Right atrium auricular region (tissue), 2 donors: ENCODE measurements at places on chromosomes 11 and 22. TPM values are rescaled to one million over a fixed set of nuclear protein-coding genes. Genes with fewer than 3 reads are reported as not detected.

DNA sequence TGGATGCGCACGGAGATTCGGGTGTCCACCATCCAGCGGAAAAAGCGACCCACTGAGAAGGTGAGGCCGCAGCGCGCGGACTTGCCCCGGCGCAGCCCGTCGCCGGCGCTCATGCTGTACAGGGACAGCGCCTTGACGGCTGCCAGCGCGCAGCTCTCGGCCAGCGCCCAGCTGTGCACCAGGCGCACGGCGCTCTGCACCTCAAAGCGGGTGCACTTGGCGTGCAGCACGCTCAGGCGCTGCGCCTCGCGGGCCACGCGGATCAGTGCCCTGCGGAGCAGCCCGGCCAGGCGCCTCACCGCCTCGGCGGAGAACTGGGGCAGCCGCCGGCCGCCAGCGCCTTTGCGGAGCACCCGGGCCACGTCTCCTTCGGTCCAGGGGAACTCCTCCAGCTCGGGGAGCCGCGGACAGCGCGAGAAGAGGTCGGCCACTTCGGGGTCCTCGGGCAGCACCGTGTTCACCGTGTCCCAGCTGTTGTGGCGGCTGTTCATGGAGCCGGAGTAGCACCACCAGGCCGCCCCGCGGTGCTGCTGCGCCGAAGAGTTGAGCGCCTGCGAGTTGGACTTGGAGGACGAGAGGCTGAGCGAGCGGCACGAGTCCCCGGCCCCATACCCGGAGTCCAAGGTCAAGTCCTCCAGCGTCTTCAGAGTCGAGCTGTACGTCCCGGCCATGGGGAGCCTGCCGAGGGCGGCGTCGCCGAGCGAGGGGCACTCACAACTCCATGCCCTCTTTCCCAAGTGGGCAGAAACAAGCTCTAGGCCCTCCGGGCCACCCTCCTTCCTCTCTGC is 703 bp downstream of the ABTB2 start:
- no peaks in the 10 kb centered on the region for H3K4me1 ChIP-seq
- H3K27ac ChIP-seq = peak overlapping the region; percentile 80
- peak overlapping the region; percentile 77 for H3K4me3 ChIP-seq
- no peaks in the 10 kb centered on the region for H3K27me3 ChIP-seq
- DNase-seq = peak; percentile 68

DNA sequence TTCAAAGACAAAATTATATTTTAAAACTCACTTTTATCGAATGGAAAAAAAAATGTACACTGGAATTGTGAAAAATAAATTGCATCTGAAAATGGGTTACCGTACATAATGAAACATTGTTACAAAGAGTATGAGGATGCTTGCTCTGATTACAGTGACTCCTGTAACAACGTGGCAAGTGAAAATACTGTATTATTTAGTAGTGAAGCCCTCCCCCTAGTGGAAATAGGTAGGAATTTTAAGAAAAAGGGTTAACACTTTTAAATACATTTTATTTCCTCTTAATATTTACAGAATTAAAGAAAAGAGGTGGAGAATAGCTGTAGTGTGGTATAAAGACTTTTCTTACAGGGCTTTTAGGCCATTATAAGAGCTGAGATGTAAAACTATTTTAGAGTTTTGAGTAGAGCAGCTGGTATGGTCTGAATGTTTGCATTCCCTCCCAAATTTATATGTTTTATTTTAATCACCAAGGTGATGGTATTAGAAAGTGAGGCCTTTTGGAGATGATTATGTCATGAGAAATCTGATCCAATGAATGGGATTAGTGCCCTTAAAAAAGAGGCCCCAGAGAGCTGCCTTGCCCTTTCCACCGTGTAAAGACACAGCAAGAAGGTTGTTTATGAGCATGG is 25.2 kb downstream of the FAM76B start:
- DNase-seq = no peak
- no peaks in the 10 kb centered on the region for H3K36me3 ChIP-seq
- H3K4me3 ChIP-seq = no peak overlapping the region
- H3K4me1 ChIP-seq = no peaks in the 10 kb centered on the region

GRCh38 chr11:118111019-118111743 is 24.4 kb upstream of the SMIM35 start:
- H3K4me1 ChIP-seq = no peaks in the 10 kb centered on the region
- no peak overlapping the region for H3K27ac ChIP-seq
- no peaks in the 10 kb centered on the region for H3K36me3 ChIP-seq
- DNase-seq = no peak
- H3K4me3 ChIP-seq = no peak overlapping the region

DNA sequence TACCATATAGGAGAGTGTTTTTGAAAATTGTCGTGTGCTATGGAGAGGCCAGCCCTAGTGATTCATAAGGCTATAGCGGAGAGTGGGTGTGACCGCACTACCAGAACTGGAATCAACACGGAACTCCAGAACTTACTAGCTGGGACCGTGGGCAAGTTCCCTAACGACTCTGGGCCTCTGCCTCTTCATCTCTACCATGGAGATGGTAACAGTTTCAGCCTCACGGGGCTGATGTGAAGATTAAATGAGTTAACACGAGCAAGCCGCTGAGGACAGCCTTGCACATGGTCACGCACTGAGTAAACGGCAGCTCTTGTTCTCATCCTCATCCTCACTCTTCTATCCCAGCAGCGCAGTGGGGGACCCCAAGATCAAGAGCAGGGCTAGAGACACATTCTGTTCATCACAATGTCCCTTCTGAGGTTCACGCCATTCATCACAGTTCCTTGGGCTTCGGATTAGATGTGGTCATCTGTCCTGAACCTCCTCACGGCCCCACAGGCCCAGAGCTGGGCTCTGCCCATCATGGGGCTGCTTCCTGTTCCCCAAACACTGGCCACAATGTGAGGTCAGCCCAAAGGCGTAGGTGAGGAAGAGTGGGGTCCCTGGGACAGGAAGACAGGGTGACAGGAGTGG is 47.2 kb upstream of the CD5 start:
- no peak overlapping the region for H3K4me3 ChIP-seq
- H3K4me1 ChIP-seq = no peaks in the 10 kb centered on the region
- DNase-seq = no peak
- no peak overlapping the region for H3K27ac ChIP-seq
- H3K36me3 ChIP-seq = no peaks in the 10 kb centered on the region

- no peaks in the 10 kb centered on the region for H3K27me3 ChIP-seq
- no peaks in the 10 kb centered on the region for H3K4me1 ChIP-seq
- DNase-seq = no peak
- H3K4me3 ChIP-seq = no peak overlapping the region
Measured at GRCh38 chr22:34102633-34103032, 182.4 kb upstream of the LARGE1 start.

- H3K27me3 ChIP-seq = peaks cover 3% of the 10 kb centered on the region
- no peak for DNase-seq
- no peaks in the 10 kb centered on the region for H3K36me3 ChIP-seq
- H3K27ac ChIP-seq = no peak within 1 kb of the TSS
- H3K4me3 ChIP-seq = peak within 1 kb of the TSS; percentile 32
Measured at GRCh38 chr22:43343262-43343669, at the start of gene SCUBE1. Gene SCUBE1 (minus strand): TSS chr22:43343372. CDS start chr22:43343261, 111 bp downstream.

DNA sequence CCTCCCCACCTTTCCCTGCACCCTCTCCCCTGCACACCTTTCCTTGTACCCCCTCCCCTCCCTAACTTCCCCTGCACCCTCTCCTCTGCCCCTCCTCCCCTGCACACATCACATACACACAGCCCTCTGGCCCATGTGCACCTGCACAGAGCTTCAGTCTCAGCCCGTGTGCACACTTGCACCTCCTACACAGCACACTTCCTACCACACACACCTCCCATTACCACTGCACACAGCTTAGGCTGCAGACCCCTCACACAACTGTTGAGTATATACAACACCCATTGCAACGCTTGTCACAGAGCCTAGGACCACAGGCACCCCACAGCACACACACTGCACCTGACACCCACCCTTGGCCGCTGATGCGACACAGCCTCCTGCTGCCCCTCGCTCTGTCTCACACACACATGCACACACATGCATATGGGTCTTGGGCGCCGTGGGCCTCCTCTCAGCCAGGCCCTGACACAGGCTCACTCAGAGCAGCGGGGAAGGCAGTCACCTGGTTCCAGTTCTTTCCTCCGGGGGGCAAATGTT is 411 bp downstream of the SIGIRR start:
- H3K36me3 ChIP-seq = no peaks in the 10 kb centered on the region
- peak overlapping the region; percentile 23 for H3K4me3 ChIP-seq
- H3K27me3 ChIP-seq = no peaks in the 10 kb centered on the region
- peak overlapping the region; percentile 26 for H3K27ac ChIP-seq
- DNase-seq = no peak

DNA sequence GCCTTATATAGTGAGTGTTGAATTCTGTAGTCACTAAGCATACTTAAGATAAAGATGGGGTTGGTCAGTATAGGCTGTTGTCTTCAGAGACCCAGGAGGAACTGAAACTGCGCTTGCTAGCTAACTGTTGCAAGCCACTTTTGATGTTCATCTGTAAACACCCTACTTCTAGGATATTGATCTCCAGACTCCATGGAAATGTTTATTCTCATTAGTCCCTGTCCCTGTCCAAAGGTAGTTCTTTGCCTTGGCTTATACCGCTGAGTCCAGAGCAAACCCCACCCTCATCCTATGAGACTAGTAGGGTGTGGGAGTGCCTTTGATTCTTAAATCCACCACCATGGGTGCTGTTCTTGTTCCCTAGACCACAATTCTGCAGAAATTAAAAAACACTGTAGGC is 36.4 kb downstream of the DEPDC5 start:
- peaks cover under 1% of the 10 kb centered on the region for H3K36me3 ChIP-seq
- no peaks in the 10 kb centered on the region for H3K27me3 ChIP-seq
- H3K4me3 ChIP-seq = no peak overlapping the region
- peaks cover 7% of the 10 kb centered on the region for H3K4me1 ChIP-seq

DNA sequence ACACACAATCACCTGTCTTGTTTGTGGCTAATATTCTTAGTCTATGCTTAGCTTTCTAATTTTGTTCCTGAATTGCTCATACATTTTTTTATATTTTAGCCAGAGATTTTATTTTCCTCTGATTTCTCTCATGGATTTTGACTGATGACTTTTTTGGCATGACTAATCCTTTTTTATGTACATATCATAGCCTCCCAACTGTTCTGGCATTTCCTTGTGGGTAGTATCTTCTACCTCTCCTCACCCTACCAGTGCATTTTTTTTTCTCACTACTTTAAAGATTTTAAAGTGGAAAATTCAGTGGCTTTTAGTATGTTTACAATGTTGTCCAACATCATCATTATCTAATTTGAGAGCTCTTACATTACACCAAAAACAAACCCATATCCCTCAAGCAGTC is 84.4 kb upstream of the TENM4 start:
- H3K4me1 ChIP-seq = no peaks in the 10 kb centered on the region
- no peak overlapping the region for H3K27ac ChIP-seq
- DNase-seq = no peak
- no peaks in the 10 kb centered on the region for H3K36me3 ChIP-seq

GRCh38 chr11:69655479-69656428 is 14.8 kb downstream of the CCND1 start:
- H3K4me3 ChIP-seq = no peak overlapping the region
- no peaks in the 10 kb centered on the region for H3K4me1 ChIP-seq
- H3K36me3 ChIP-seq = peaks cover 33% of the 10 kb centered on the region

- H3K27me3 ChIP-seq = peaks cover 33% of the 10 kb centered on the region
- H3K36me3 ChIP-seq = no peaks in the 10 kb centered on the region
- peak overlapping the region; percentile 42 for H3K4me3 ChIP-seq
- no peaks in the 10 kb centered on the region for H3K4me1 ChIP-seq
- DNase-seq = no peak
Measured at GRCh38 chr11:134276396-134277182, 410 bp downstream of the GLB1L3 start.

GRCh38 chr11:24238771-24239645 is 257.8 kb upstream of the LUZP2 start:
- H3K4me1 ChIP-seq = no peaks in the 10 kb centered on the region
- H3K27ac ChIP-seq = no peak overlapping the region
- no peaks in the 10 kb centered on the region for H3K27me3 ChIP-seq
- no peaks in the 10 kb centered on the region for H3K36me3 ChIP-seq

- no peak for DNase-seq
- no peaks in the 10 kb centered on the region for H3K4me1 ChIP-seq
- peaks cover 5% of the 10 kb centered on the region for H3K27me3 ChIP-seq
- no peaks in the 10 kb centered on the region for H3K36me3 ChIP-seq
- H3K27ac ChIP-seq = no peak overlapping the region
Measured at GRCh38 chr22:37254867-37255233, 10.8 kb upstream of the RAC2 start.

- no peaks in the 10 kb centered on the region for H3K36me3 ChIP-seq
- DNase-seq = no peak
Measured at GRCh38 chr11:80031014-80031600, 590.3 kb upstream of the TENM4 start.

- no peaks in the 10 kb centered on the region for H3K27me3 ChIP-seq
- no peak overlapping the region for H3K27ac ChIP-seq
- no peak for DNase-seq
- H3K36me3 ChIP-seq = no peaks in the 10 kb centered on the region
- no peaks in the 10 kb centered on the region for H3K4me1 ChIP-seq
Measured at GRCh38 chr11:134670247-134670782, 258.3 kb upstream of the B3GAT1 start.

GRCh38 chr11:17792161-17792560 is 57.6 kb downstream of the KCNC1 start:
- no peak overlapping the region for H3K27ac ChIP-seq
- no peaks in the 10 kb centered on the region for H3K27me3 ChIP-seq
- no peak overlapping the region for H3K4me3 ChIP-seq
- no peak for DNase-seq

GRCh38 chr11:43942662-43943371 is 380 bp downstream of the C11orf96 start:
- peak overlapping the region; percentile 63 for H3K4me3 ChIP-seq
- H3K36me3 ChIP-seq = peaks cover 9% of the 10 kb centered on the region
- H3K27me3 ChIP-seq = no peaks in the 10 kb centered on the region
- DNase-seq = no peak
- peaks cover 27% of the 10 kb centered on the region for H3K4me1 ChIP-seq

GRCh38 chr11:2376751-2377451 is at the start of gene CD81:
Gene CD81 (plus strand): TSS chr11:2377310. CDS start chr11:2377550, 240 bp downstream.
- peak within 1 kb of the TSS; percentile 100 for H3K27ac ChIP-seq
- no peaks in the 10 kb centered on the region for H3K36me3 ChIP-seq

GRCh38 chr11:24233041-24233440 is 263.8 kb upstream of the LUZP2 start:
- no peaks in the 10 kb centered on the region for H3K4me1 ChIP-seq

The THY1 gene
- 7.2 TPM for total RNA-seq

The SYT13 gene
- 11.4 TPM for total RNA-seq

The RBM14 gene
- 34.3 TPM for total RNA-seq

The UPK3A gene
- total RNA-seq = not detected

The OR52W1 gene
- not detected for total RNA-seq

The TRIM29 gene
- 2.7 TPM for total RNA-seq

The CXCR5 gene
- total RNA-seq = 0.16 TPM

The RAG1 gene
- 1.5 TPM for total RNA-seq

The CCDC116 gene
- total RNA-seq = not detected

The FLRT1 gene
- total RNA-seq = 1.7 TPM

The CELF1 gene
- 57.1 TPM for total RNA-seq

The GLYAT gene
- not detected for total RNA-seq

The GLYATL2 gene
- not detected for total RNA-seq

The PGM2L1 gene
- total RNA-seq = 3.4 TPM

The CLDN5 gene
- 44.3 TPM for total RNA-seq

The C11orf97 gene
- not detected for total RNA-seq

The OR52J3 gene
- not detected for total RNA-seq

The LARGE2 gene
- total RNA-seq = 0.51 TPM

The TMPRSS5 gene
- 0.16 TPM for total RNA-seq
